Right renal cortex interstitium (tissue), 3 donors: ENCODE measurements at places on chromosomes 4 and X. TPM values are rescaled to one million over a fixed set of nuclear protein-coding genes. Genes with fewer than 3 reads are reported as not detected.

DNA sequence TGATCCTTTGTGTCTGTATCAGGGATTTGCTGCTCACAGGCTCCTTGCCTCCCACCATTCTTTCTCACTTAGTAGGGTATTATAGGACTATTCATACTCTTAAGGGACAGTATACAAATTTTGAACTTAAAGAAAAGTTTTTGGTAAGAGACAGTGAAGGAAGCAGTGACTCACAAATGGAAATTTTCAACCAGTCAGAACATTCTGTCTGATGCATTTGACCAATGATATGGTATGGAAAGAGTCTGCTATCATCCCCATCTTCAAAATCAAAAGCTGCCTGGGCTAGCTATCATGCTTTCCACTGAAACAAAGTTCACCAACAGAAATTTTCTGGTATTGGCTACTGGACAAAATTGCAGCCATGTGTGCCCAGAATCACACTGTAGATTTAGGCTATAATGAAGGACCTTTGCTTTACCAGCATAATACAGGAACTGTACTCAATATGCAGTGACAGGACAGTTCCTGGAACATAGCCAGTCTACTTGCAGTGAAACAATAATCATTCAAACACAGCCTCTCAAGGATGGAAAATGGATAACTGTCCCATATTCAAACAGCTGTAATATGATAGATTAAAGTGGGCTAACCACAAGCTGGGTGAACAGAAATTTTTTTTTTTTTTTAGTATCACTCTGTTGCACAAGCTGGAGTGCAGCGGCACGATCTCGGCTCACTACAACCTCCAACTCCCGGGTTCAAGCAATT is 109.0 kb upstream of the ACSL4 start:
- no peak for DNase-seq

DNA sequence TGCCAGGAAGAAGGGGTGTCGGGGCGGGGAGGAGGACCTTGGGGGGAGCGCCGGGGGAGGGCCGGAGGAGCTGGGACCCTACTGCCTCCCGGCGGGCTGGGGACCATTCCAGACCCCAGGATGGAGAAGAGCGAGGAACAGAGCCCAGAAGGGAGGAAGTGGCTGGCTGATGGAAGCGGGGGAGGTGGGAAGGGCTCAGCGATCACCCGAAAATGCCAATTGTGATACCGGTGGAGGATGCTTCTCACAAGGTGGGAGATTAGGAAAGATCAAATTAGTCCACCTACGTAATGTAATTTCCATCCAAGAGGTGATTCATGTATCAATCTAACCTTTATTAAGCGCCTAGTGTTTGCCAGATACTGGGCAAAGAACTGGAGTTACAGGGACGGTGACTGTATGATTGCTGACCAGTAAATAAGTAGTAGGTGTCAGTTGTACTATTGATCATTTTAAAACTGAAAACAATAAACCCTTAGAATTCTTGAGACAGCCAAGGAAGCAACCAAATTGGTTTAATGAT is 452 bp upstream of the RAI2 start:
- no peak for DNase-seq

- no peak for DNase-seq
Observed at GRCh38 chr4:37602454-37603069, 83.6 kb downstream of the RELL1 start.

GRCh38 chr4:4852591-4853362 is 6.7 kb upstream of the MSX1 start:
- no peak for DNase-seq

DNA sequence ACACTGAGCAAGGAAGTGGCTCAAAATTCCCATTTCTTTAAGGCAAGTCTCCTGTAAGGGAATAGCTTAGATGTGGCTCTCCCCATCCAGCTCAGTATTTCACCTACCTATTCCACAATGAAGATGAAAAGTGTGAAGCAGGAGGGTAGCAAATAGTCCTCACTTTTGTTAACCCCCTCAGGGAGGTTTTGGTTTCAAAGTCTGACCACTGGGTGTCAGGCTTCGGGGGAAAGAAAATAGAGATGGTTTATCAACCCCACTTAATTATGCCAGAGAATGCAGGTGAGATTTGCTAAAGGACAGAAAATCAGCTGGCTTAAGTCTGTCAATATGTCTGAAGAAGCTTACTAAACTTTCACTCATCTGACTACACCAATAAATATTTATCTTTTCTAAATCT is 69.5 kb downstream of the DHX15 start:
- no peak for DNase-seq

DNA sequence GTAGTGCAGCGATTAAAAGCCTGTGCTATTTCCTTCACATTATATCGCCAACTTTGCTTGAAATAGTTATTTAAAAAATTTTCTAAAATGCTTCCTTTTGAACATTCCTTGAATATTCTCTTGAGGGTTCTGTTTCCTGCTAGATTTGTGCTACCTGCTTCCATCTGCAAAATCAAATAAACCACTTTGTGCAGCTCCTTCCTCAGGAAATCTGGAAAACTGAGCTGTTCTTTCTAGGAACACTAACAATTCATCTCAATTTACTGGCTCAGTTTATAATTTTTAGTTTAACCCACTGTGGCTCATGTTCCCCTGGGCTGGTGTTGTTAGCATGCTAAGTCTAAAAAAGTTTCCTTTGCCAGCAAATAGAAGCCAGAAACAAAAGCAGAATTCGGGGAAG is 88.1 kb upstream of the LCORL start:
- DNase-seq: no peak

GRCh38 chr4:8502371-8502770 is 61.8 kb downstream of the TRMT44 start:
- DNase-seq: no peak

GRCh38 chr4:70712604-70713452 is 8.9 kb upstream of the RUFY3 start:
- no peak for DNase-seq

DNA sequence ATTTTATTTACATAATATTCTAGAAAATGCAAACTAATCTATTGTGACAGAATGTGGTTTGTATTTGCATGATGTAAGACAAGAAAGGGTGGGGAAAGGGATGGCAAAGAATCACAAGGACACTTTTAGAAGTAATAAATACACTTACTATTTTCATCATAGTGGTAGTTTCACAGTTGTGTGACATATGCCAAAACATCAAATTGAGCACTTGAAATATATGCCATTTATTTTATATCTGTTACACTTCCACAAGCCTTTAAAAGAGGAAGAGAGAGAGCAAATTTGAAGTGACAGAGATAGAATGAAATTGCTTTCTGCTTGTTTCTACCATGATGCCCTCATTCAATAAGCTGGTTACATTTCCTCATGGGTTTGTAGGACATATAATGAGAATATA is 230.0 kb upstream of the NWD2 start:
- no peak for DNase-seq

Gene GABRB1
- polyA plus RNA-seq: 0.54 TPM

Gene GNL3L
- polyA plus RNA-seq: 19.6 TPM

Gene CXCL6
- polyA plus RNA-seq: not detected

Gene MAGEA11
- polyA plus RNA-seq: not detected
